ENCODE measurements at places on chromosomes 2 and 18.

DNA sequence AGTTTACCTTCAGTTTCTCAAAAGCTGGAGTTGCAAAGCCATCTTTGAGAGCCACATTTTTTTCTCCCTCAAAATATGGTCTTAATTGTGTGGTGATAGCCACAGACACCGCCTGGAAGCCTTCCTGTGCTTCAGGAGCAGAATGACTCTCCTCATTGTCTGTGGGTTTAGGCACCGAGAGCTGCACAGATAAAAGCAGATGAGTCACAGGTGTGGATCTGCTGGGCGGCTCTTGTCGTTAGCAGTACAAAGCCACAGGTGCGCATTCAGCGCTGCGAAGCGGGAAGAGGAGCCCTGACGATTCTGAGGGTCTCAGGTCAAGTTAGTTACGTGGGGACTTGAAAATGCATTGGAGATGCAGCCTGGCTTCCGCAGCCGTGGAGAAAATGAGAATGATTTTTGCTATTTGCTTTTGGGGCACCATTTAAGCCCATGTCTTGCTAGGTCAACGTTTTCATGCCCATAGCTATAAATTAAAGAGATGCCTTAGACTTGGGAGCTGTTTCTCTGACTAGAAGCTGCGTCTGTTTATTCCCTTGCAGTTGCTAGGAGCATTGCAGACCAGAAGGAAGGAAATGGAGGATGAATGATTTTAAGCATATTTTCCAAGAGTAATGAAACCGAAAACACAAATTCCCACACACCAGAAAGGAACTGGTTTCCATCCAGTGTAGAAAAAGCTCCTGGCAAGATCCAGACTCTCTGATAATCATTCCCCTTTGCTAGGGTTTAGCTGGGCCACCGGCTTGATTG is 51.5 kb downstream of the KLHL29 start:
- DNase-seq = no peak

DNA sequence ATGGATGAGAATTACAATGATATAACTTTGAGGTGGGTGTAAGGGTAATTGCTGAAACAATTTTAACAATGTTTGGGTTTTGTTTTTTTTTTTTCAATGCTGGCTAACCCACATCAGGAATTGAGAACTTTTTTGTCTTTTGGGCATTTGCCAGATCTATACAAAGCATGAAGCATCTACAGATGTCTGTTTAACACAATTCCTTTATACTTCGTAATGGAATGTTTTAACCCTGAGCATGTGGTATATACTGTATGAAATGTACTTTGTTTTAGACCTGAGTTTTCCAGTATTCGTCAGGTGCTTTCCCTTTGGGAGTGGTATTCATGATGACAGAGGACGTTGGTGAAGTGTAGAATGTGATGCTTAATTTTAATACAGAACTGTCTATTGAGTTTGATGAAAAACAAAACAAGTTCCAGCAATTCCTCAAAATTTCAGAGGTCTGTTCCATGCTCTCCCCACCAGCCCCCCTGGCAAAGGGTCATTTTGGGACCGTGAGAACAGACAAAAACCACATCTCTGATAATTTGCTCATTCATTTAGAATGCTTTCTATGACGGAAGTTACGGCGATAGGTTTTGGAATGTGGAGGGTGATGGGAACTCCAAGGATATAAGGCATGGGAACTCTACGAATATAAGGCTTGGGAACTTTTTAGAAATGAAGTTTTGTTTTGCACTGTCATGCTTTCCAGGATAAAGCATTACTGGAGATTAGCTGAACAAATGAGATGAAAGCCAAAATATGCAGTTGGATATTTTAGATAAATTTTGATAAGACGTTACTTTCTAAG is 14.1 kb downstream of the LIMS1 start:
- no peak for DNase-seq

DNA sequence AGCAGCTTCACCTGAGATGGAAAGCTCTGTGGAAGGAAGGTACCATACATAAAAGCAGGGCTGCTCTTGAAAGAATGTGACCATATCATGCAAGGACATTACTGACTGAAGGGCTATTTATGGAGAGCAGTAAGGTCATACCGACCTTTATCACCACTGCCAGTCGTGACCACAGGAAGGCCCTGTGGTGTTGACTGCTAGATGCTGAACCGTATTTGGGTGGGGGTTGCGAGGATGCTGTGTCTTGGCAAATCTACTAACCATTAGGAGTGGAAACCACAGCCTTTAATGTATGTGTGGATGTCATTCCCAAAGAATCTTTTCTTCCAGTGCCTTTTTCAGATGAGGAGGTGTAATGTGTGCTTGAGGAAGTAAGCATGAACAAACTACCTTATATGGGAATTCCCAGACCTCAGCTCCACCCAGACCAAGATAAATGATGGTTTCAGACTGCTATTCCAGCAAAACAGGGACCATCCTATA is 60.8 kb downstream of the LIMS1 start:
- no peak for DNase-seq

- no peak for DNase-seq
Measured at GRCh38 chr18:68394705-68395104, 320.2 kb downstream of the TMX3 start.

Measured in amygdala (tissue), 56 donors.